ENCODE measurements at places on chromosomes 7 and 10.

DNA sequence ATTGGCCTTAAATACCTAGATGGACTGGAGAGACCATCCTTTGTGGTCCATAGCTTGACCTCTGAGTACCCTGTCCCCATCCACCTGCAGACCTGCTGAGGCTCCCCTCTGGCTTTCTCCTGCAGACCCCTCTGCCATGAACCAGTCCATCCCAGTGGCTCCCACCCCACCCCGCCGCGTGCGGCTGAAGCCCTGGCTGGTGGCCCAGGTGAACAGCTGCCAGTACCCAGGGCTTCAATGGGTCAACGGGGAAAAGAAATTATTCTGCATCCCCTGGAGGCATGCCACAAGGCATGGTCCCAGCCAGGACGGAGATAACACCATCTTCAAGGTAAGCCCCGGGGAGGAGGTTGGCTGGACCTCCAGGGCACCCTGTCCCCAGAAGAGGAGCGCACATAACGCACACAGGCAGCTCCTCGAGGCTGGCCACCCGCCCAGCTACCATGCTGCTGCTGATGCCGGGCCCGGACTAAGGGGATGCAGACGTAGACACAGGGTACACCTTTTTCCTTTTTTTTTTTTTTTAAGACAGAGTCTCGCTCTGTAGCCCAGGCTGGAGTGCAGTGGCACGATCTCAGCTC, 4.3 kb downstream of the IRF5 start:
- DNase-seq = no peak

DNA sequence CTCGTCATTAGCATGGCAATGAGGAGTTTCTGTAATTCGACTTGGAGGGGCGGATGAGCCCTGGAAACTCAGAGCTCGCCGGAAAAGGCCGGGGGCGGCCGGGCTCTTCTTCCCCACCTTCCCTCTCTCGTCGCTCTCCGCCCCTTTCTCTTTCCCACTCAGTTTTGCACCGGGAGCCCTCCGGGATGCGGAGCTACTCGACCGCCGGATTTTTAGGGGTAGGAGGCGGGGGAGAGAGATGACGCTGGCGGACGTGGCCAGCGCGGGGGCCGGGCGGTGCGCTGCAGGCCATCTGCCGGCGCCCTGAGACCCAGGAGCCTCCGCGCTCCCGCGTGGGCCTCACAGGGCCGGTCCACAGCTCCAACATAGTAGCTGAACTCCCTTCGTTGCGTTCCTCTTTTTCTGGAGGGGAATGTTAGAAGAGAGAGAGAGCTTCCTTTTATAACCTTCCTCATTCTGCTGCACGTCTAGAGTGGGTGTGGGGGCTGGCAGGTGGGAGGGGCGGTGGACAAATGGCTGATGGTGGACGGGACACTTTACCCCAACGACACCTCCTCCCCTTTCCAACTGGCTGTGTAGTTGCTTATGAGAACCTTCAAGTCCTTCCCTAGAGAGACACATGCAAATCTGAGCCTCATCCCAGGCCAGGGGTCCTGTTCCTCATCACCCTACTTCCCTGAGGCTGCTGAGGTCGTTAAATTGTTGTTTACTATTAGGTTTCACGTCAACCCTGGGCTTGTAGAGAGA, 1.1 kb upstream of the HOXA1 start:
- DNase-seq = no peak

- DNase-seq = no peak
Measured at GRCh38 chr10:6586501-6586900, 6.4 kb upstream of the PRKCQ start.

GRCh38 chr10:132667342-132668047, 118.5 kb downstream of the NKX6-2 start:
- no peak for DNase-seq

DNA sequence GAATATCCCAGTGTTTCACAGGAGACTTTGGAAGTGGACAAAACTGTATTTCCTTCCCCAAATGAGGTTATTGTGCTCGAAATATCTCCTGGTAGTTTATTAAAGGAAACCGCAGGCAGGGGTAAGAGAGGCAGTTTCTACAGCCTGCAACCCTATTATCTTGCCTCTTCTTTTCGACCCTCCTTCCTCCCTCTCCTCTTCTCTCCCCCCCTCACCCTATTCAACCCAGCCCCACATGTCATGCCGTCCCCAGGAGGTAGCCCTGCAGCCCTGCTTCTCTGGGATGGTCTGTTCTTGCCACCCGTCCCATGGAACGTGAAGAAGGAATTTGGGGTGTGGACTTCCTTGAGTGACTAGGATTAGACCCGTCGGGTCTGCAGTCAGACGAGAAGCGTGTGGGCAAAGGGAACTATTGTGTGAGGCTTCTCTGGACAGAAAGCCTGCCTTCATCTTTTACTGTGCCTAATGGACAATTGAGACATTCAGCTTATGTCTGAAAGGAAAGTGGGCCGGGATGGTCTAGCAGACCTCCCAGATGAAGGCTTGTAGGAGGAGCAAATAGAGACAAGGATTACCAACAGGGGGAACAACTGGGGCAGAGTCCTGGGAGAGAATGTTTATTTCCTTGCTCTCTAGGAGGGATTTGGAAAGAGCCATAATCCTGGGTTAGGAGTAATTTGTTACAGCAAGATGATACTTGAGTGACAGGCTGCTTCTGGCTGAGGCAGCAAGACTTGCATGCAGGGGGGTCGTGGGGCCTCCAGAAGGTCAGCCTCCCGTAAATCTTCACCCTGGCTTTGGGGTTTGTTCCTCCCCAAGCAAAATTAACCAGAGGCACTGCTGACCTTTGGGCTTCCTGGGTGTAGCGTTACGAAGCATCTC, 77.8 kb downstream of the TCF7L2 start:
- peak; percentile 68 for DNase-seq

GRCh38 chr7:151342811-151343210, 1.2 kb downstream of the NUB1 start:
- no peak for DNase-seq

DNA sequence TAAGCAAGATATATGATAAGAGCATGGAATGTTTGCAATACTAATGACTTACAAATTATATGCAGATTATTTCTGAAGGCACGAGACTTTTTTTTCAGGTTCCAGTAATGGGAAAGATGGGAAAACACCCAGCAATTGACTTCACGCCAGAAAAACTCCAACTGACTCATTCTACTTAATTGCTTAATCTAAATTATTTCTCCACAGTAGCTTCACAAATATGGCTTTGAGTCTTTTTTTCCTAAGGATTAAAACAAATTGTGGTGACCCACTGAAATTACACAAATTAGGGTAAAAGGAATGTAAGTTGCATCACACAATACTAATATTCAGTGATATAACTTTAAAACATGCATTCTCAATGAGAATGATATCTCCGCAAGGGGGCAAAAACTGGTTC, 138.7 kb downstream of the GNAI1 start:
- no peak for DNase-seq

DNA sequence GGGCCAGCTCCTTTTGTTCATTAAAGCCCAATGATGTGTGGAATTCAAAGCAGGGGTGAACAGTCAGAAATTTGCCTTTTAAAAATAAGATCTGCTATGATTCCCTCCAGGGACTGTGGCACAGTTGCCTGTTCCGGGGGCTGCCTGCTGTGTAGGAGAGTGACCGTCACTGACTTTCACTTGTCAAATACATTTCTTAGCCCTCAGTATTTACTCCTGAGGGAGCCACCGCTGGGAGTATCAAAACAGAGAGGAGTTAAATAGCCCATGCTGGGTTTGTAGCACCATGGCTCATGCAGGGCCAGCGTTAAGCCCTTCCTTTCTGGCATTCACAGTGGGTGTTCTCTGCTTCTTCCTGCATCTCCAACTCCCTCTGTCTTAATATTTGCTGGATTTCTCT, 897.8 kb downstream of the SORCS3 start:
- DNase-seq = no peak

DNA sequence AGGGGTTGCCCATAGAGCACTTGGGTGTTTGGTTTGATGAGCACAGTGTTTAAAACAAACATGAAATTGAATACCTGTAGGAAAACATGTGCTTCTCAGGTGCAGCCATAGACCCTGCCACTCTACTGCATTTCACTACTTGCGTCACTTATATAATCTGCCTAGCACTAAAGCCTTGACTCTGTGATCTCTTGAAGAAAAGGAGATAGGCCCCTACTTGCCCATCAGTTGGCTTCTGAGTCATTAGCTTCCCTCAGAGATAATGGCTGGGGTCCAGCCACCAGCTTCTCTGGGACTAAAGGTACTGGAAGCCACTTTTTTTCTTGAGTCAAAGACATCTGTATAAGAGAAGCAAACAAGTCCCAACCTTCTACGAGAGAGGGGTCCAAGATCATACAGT, 45.9 kb upstream of the BTRC start:
- DNase-seq = no peak
